ENCODE measurements at places on chromosomes 2 and 18.

GRCh38 chr2:237092920-237093781 lies 7.5 kb downstream of the COPS8 start:
- no peak for DNase-seq

- DNase-seq, result no peak
Observed at GRCh38 chr2:138779781-138780445, at the start of gene NXPH2. TSS of gene NXPH2 (minus strand) at chr2:138780390. CDS start at chr2:138780241, 149 bp downstream.

DNA sequence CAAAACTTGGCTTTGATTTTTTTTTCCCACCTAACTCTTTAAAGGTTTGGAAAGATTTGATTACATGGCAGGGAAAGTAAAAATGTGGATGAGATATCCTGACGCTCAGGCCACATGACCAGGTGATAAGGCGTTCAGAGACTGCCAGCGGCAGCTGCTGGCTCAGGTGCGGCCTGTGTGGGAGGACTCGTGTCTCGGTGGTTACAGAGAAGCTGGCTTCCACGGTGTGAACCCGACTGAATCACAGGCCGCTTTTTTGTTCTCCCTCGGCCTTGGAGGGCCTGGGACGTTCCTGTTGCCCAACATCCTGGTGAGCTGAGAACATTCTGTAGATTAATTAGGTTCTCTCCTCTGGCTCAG lies 124.2 kb upstream of the ZNF516 start:
- DNase-seq, result no peak

- no peak for DNase-seq
Observed at GRCh38 chr2:219182331-219183150, 4.5 kb downstream of the RETREG2 start.

GRCh38 chr2:97653874-97654273 lies 8.0 kb downstream of the COX5B start:
- DNase-seq, result no peak

GRCh38 chr18:73235491-73235890 lies 367.7 kb upstream of the NETO1 start:
- DNase-seq, result no peak

- no peak for DNase-seq
Observed at GRCh38 chr2:6958616-6959235, 41.5 kb downstream of the RNF144A start.

DNA sequence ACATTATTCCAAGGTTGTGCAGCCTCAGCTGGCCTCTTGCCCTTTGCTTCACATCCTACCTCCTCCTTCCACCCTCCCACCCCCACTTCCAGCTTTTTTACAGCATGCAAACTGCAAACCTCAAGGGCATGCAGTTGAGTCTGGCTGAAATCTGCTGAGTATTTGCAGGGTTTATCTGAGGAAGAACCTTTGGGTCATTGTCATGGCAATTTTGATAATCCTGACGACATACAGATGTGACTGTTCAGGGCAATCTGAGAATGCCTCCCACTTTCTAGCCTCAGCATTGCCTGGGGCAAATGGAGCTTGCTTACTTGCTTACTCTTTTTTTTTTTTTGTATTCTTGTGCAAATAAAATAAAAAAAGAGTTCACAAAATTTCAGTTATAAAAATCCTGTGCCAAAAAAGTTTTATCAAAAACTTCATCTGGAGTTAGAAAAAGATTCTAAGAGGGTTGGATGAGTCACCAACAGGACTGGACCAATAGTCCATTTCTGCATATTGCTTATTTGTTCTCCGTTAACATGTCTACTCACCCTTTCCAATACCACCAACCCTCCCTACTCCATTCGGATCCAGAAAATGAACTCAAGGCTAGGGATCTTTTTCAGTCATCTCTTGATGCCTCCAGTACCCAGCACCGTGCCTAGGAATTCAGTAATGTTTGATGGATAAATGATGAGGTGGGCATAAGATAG lies 23.6 kb upstream of the LHCGR start:
- DNase-seq, result no peak

GRCh38 chr2:69386360-69386759 lies 667 bp downstream of the GFPT1 start:
- no peak for DNase-seq

DNA sequence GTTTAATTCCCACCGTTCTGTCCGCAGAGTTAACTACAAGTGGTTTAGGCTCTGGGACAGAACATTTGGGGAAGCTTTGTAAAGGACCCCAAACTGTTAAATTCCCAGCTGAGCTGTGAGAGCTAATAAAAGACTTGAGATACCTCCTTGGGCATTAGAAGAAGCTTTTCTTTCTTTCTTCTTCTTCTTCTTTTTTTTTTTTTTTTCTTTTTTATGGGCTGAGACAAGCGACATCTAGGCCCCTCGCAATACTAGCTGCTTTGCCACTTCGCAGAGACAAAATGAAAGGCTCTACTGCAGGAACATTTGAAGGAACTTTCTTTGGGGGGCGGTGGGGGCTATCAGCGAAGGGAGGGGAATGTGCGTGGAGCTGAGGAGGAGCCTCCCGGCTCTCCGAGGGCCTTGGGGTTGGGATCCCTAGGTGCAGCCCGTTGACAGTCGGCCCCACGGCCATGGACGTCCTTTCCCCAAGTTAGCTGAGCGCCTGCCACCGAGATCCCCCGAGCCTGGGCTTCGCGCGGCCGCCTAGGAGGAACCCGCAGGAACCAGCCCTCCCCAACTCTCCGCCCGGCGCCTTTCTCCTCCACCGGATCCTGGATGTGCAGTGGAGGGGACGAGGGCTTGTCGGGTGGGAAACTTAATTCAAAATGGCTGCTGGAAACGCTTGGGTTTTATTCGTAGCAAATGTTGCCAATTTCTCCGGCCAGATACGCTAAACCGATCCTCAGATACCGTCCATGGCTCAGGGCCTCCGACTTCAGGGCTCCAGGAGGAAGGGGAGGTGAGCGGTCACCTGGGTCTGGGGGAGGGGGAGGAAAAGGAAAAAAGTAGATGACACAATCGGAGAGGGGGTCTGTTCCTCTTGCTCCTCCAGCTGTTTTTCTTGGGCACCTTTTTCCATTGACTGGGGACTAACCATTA lies 4.2 kb downstream of the MEIS1 start:
- DNase-seq, result no peak

DNA sequence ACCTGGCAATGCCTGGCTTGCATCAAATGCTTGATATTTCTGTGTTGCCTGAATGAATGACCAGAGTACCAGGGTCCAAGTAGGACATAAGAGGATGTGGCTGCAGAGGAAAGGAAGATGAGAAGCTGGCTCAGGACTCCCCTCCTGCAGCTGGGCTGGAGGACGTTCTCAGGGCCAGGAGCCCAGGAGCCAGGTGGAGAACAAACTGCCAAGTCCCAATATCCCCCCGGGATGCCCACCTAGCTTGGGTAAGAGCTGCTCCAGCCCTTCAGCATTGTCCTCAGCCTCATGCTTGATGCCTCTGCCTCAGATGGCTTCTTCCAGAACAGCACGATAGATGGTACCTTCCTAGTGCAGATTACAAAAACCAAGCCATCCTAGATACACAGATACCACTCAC lies 8.6 kb upstream of the ATP6V1B1 start:
- DNase-seq, result no peak

DNA sequence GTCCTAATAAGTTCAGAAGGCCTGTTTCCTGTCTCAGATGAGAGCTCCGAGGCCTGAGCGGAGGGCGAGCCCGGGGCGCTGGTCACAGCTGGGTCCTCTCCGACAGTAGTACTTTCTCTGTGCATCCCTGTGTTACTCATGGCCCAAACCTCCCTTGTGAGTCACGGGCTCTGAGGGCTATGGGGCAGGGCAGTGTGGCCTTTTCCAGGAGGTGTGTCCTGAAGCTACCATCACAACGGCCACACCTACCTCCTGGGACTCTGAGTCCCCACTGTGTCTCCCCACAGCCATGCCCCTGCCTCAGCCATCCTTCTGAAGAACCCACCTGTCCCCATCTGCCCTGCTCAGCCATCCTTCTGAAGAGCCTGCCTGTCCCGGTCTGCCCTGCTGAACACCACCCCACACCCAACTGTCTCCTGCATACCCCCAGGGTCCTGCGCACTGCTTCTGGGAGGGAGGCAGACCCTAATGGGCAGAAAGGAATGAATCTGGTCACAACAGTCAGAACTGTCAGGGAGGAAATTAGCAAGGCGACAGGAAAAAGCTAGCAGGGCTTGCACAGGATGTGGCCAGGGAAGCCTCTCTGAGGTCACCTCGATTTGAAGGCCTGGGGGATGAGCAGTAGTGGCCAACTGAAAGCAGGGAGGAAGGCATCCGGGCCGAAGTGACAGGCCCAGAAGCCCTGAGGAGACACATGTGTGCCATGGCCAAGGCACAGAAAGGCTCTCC lies 145.4 kb upstream of the RIOK3 start:
- no peak for DNase-seq
